Activated naive CD4-positive, alpha-beta T cell treated with anti-CD3 and anti-CD28 coated beads, Interleukin-2, amount 10 ng/mL, durations not matched to agents 7 days and 5 days (primary cell): ENCODE measurements at places on chromosomes 1 and 21.
A peak's percentile ranks its signal among the peaks of the same experiment; 100 is the strongest.

GRCh38 chr1:43611950-43612349 is 38.0 kb upstream of the KDM4A start:
- no peaks in the 10 kb centered on the region for H3K36me3 ChIP-seq
- no peak for DNase-seq
- H3K4me3 ChIP-seq = no peak overlapping the region
- H3K27ac ChIP-seq = no peak overlapping the region
- H3K4me1 ChIP-seq = no peaks in the 10 kb centered on the region

- no peak overlapping the region for H3K4me3 ChIP-seq
- no peak overlapping the region for H3K27ac ChIP-seq
- peak; percentile 14 for DNase-seq
- H3K4me1 ChIP-seq = peaks cover 2% of the 10 kb centered on the region
Measured at GRCh38 chr1:109767637-109768334, 4.1 kb upstream of the EPS8L3 start.

DNA sequence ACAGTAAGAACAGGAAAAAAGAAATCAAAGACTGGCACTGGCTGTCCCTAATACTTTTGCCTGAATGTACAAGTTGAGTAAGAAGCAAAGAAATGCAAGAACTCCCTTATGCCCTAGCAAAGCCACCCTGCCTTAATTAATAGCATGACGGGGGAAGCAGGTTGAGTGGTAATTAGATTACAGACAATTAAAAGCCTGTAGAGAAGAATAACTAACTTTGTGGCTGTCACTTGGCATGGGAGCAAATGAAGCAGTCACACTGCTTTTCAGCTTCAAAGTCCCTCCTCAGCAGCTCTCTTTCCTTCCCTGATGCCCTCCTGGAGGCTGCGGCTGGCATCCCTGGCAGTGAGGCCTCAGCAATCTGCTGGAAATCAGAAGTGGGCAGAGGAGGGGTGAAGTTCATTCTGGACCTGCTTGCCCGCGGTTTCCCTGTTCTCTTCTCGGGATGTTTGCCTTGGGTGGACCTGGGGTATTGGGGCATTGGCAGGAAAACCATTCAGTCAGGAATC is 3.4 kb downstream of the OPTC start:
- DNase-seq = no peak
- H3K36me3 ChIP-seq = no peaks in the 10 kb centered on the region
- no peak overlapping the region for H3K27ac ChIP-seq
- no peaks in the 10 kb centered on the region for H3K4me1 ChIP-seq

DNA sequence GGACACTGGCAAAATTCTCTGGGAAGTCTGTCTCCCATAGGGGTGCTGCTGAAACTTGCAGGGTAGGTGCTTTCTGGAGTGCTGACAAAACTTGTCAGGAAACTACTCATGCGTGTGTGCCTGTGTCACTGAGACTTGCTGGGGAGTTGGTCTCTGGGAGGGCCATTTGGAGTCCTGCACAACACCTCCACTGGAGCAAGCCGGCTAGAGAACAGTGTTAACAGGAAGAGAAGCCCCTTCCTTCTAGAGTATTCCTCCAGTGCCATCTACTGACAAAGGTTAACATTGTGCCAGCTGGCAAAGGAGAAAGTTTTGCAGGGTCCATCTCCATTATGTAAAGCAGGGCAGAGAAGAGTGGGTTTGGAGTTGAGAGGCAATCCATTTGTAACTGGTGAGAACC is 30.0 kb downstream of the ZMYM4 start:
- no peaks in the 10 kb centered on the region for H3K27me3 ChIP-seq
- H3K27ac ChIP-seq = no peak overlapping the region
- no peaks in the 10 kb centered on the region for H3K4me1 ChIP-seq
- peak; percentile 49 for DNase-seq
- no peak overlapping the region for H3K4me3 ChIP-seq
- H3K36me3 ChIP-seq = peaks cover 1% of the 10 kb centered on the region

DNA sequence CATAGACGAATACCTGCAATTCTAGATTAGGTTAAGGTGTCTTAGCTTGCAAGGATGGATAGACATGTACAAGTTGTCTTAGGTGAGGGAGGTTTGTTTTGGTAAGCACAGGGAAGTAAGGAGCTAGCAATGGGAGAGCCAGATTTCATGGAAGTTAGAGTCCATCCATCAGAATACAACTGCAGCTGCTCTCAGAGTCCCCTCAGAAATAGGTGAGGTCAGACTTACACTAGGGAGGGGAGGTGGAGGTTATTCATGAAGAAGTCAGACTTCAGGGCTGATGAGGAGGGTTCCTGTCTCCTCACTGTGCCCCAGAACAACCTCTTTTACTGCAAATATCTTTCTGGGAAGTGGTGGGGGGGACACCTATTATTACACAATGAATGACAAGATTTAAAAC is 85.3 kb downstream of the KCTD3 start:
- H3K4me3 ChIP-seq = no peak overlapping the region
- no peaks in the 10 kb centered on the region for H3K4me1 ChIP-seq
- H3K27ac ChIP-seq = no peak overlapping the region
- no peaks in the 10 kb centered on the region for H3K36me3 ChIP-seq
- peaks cover 4% of the 10 kb centered on the region for H3K27me3 ChIP-seq

DNA sequence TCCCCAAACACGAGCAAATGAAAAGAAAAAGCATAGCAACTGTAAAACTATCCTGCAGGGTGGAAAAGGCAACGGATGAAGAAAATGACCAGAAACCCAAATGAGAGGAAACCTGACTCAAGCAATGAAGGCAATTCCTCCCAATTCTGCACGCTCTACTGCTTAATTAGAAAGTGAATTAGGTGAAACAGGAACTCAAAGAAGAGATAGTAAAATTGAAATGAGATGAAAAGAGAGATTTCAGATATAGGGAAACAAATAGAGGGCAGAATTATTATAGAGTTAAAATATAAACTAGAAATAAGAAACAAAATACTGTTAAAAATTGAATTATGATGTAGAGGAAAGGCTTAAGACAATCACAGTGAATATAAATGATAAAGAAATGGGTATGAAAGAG is 27.5 kb upstream of the ITPKB start:
- no peak overlapping the region for H3K4me3 ChIP-seq
- peaks cover 22% of the 10 kb centered on the region for H3K4me1 ChIP-seq
- DNase-seq = no peak

GRCh38 chr1:66984491-66984890 is 59.7 kb downstream of the MIER1 start:
- H3K36me3 ChIP-seq = peaks cover 48% of the 10 kb centered on the region
- no peak overlapping the region for H3K4me3 ChIP-seq
- no peak for DNase-seq
- H3K4me1 ChIP-seq = peaks cover 30% of the 10 kb centered on the region
- no peaks in the 10 kb centered on the region for H3K27me3 ChIP-seq

DNA sequence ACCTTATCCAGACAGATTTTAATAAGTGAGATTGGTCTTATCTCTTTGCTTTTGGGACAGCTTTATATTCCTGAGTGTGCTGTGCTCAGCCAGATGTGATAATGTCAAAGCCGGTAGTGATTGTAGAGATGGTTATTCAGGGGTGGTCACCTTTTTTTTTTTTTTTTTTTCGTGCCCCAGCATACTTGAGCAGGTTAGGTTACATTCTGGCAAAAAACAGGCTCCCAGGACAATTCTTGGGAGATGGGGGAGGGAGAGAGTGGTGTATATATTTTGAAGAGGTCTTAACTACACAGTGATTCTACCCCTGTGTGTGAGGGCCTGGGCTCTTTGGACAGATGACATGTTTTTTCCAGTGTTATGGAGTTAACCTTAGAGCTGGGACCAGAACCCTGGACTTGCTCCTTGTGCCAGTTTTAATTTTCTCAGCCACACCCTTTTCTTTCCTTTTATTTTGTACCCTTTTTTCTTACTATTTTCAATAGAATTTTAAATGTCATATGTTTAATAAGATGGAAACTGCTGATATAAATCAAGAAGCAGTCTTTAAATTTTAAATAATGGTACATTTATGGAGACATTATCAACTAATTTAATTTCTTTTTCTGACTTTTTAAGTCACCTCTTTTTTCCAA is 88.4 kb downstream of the DYRK1A start:
- peaks cover 23% of the 10 kb centered on the region for H3K36me3 ChIP-seq
- peaks cover 62% of the 10 kb centered on the region for H3K4me1 ChIP-seq
- no peak overlapping the region for H3K27ac ChIP-seq
- no peak for DNase-seq
- H3K4me3 ChIP-seq = no peak overlapping the region
- no peaks in the 10 kb centered on the region for H3K27me3 ChIP-seq

DNA sequence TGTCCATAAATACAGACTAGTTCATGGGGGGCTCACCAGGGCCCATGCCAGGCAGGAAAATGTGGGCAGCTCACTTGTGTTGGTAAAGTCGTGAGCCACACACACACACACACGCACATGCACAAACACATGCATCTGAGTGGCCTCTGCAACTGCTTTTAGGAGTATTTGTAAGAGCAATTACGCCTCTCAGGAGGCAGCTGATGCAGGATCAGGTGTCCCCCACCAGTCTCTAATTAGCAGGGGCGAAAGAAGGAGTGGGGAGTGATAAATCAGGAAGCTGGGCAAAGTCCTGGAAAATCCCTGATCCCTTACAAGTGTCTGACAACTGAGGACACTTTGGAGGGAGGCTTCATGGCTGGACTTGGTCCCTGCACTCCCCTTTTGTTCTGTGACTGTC is 5.7 kb upstream of the IVL start:
- no peak overlapping the region for H3K4me3 ChIP-seq
- no peaks in the 10 kb centered on the region for H3K4me1 ChIP-seq
- DNase-seq = no peak
- H3K36me3 ChIP-seq = no peaks in the 10 kb centered on the region

GRCh38 chr1:46437723-46438122 is 43.6 kb downstream of the FAAH start:
- no peak overlapping the region for H3K27ac ChIP-seq
- peaks cover 5% of the 10 kb centered on the region for H3K4me1 ChIP-seq
- no peak for DNase-seq

GRCh38 chr1:192527111-192527795 is 48.3 kb upstream of the RGS1 start:
- no peak for DNase-seq
- no peak overlapping the region for H3K4me3 ChIP-seq
- peaks cover 30% of the 10 kb centered on the region for H3K4me1 ChIP-seq
- no peaks in the 10 kb centered on the region for H3K36me3 ChIP-seq
- H3K27me3 ChIP-seq = peaks cover 6% of the 10 kb centered on the region

- H3K4me3 ChIP-seq = no peak overlapping the region
- peak overlapping the region; percentile 29 for H3K27ac ChIP-seq
- peaks cover 3% of the 10 kb centered on the region for H3K4me1 ChIP-seq
- no peak for DNase-seq
- peaks cover 78% of the 10 kb centered on the region for H3K27me3 ChIP-seq
- H3K36me3 ChIP-seq = no peaks in the 10 kb centered on the region
Measured at GRCh38 chr1:41370756-41371420, 9.7 kb downstream of the FOXO6 start.

DNA sequence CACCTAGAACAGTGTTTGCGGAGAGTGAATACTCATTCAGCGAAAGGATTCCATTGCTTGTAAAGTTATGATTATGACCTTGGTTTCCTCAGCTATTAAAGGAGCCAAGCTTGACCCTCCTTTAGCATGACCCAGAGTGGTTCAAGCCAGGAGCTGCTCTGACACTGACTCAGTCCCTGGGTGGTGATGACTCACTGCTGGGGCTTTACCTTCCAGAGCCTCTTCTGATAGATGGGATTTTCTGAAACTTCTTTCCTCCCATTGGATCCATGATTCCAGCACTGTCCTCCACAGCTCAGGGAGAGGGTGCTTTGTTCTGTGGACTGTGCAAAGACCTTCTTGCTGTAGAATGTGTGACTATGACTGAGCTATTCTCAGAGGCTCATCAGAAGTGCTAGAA is 77.4 kb downstream of the S1PR1 start:
- H3K36me3 ChIP-seq = peaks cover 4% of the 10 kb centered on the region
- peaks cover 52% of the 10 kb centered on the region for H3K4me1 ChIP-seq
- peak overlapping the region; percentile 13 for H3K27ac ChIP-seq

DNA sequence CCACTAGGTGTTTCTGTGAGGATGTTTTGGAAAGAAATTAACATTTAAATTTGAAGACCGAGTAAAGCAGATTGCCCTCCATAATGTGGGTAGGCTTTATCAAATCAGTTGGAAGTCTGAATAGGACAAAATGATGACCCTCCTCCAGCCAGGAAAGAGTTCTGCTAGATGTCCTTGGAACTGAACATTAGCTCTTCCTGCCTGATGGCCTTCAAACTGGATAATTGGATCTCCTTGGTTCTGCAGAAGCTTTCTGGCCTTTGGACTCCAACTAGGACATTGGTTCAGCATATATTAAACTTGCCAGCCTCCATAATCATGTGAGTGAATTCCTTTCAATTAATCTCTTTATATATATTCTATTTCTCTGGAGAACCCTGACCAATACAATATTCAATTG is 4.4 kb upstream of the GLRX2 start:
- H3K27ac ChIP-seq = no peak overlapping the region
- peaks cover 20% of the 10 kb centered on the region for H3K27me3 ChIP-seq
- H3K4me3 ChIP-seq = no peak overlapping the region
- peaks cover 9% of the 10 kb centered on the region for H3K4me1 ChIP-seq

GRCh38 chr1:38559446-38560165 is 300.0 kb downstream of the RRAGC start:
- peaks cover 86% of the 10 kb centered on the region for H3K4me1 ChIP-seq
- peaks cover 82% of the 10 kb centered on the region for H3K27me3 ChIP-seq
- H3K4me3 ChIP-seq = peak overlapping the region; percentile 50
- peaks cover 8% of the 10 kb centered on the region for H3K36me3 ChIP-seq

- no peaks in the 10 kb centered on the region for H3K36me3 ChIP-seq
- H3K27me3 ChIP-seq = peaks cover 91% of the 10 kb centered on the region
- no peak overlapping the region for H3K4me3 ChIP-seq
- peaks cover 23% of the 10 kb centered on the region for H3K4me1 ChIP-seq
- H3K27ac ChIP-seq = no peak overlapping the region
- no peak for DNase-seq
Measured at GRCh38 chr21:33067043-33067442, 2.9 kb upstream of the OLIG1 start.

GRCh38 chr21:42071146-42071737 is at the start of gene UMODL1:
Gene UMODL1, plus strand, starts transcription at chr21:42071317. Its CDS starts 0 bp downstream, at chr21:42071317.
- no peak within 1 kb of the TSS for H3K4me3 ChIP-seq
- H3K27me3 ChIP-seq = peaks cover 39% of the 10 kb centered on the region
- DNase-seq = no peak
- H3K36me3 ChIP-seq = no peaks in the 10 kb centered on the region
- no peak within 1 kb of the TSS for H3K27ac ChIP-seq
